Motor neuron (in vitro differentiated cells): ENCODE measurements at places on chromosomes 7 and 10. TPM values are rescaled to one million over a fixed set of nuclear protein-coding genes. Genes with fewer than 3 reads are reported as not detected.

SEC31B gene
- total RNA-seq = 3.0 and 3.3 TPM in 2 replicates

SPDYE11 gene
- total RNA-seq = 0.54 and 0.81 TPM in 2 replicates

CTTNBP2 gene
- total RNA-seq = 0.87 TPM in 1 of 2 replicates, not detected in the other

FERD3L gene
- total RNA-seq = 1.5 TPM in 1 of 2 replicates, not detected in the other

GIMAP1 gene
- total RNA-seq = 0.04 TPM in 1 of 2 replicates, not detected in the other

COBL gene
- total RNA-seq = 0.50 and 0.92 TPM in 2 replicates

FBXO24 gene
- 0.50 and 0.67 TPM in 2 replicates for total RNA-seq

CYP26C1 gene
- total RNA-seq = 0.78 and 0.81 TPM in 2 replicates

FFAR4 gene
- 0.96 TPM in 1 of 2 replicates, not detected in the other for total RNA-seq

FKBP14 gene
- total RNA-seq = 39.3 and 45.8 TPM in 2 replicates

OR2A5 gene
- not detected in 2 replicates for total RNA-seq

VAX1 gene
- 0.05 and 0.25 TPM in 2 replicates for total RNA-seq

CPA4 gene
- 0.62 and 1.0 TPM in 2 replicates for total RNA-seq
